ENCODE measurements at places on chromosomes 16 and 17.
A peak's percentile ranks its signal among the peaks of the same experiment; 100 is the strongest.

DNA sequence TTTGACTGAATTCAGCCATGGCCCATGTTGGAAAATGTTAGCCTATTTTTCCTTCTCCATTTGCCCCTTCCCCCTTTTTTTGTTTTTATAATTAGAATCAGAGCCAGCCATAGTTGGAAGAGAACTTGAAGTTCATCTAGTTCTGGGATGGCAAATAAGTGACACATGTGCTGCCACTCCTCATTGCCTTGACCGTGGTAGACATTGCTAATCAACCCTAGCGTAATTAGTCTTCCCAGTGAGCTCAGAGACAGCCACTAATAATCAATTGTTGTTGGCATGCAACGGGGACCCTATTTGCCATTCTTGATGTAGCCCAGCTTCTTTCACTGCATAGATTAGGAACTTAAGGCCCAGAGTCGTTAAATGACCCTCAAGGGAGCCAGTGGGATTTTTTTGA, 16.6 kb downstream of the CMIP start:
- no peak for DNase-seq

- no peak for DNase-seq
Measured at GRCh38 chr17:40326832-40327199, 17.8 kb downstream of the RARA start.

DNA sequence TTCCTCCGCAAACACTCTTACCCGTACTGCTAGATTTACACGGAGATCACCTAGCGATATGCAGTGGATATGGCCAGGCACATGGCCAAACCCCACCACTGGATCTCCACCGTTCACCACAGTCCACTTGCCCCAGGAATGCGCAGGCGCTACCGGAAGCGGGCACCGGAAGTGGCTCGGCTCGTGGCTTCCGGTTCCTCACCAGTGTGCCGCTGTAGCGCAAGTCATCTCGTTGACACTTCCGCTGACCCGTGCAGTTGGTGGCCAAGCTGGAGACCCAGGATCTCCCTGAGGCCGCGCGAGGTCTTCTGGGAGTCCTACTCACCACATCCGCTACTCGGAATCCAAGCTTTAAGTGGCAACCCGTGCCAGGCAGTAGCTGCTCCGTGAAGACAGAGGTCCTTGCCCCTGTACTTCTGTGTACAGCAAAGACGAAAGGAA, 11.5 kb downstream of the ZNF597 start:
- peak; percentile 48 for DNase-seq

DNA sequence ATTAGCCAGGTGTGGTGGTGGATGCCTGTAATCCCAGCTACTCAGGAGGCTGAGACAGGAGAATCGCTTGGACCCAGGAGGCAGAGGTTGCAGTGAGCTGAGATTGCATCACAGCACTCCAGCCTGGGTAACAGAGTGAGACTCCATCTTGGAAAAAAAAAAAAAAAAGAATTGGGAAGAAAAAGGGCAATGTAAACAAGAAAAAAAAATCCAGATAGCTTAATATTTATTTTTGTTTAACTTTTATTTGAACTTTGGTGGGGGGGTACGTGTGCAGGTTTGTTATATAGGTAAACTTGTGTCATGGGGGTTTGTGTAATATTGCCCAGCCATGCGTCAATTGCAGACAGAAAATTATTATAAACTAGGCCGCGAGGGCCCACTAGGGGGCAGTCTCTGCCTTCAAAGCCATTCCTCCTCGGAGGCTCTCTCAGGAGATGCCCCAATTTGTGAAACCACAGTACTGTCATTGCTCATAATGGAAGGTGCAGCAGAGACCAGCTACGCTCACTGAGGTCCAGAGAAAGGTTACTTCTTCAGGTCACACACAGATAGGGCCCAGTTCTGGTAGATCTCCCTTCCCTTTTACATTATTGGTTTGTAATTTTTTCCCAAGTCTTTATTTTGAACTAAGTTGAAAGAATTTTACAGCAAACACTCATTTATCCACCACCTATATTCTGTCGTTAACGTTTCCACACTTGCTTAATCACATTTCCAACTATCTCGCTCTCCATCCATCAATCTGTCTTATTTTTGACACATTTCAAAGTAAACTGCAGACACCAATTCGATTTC, 206.2 kb downstream of the PRKCB start:
- peak; percentile 63 for DNase-seq

- no peak for DNase-seq
Measured at GRCh38 chr16:84410361-84411138, 42.2 kb downstream of the ATP2C2 start.

DNA sequence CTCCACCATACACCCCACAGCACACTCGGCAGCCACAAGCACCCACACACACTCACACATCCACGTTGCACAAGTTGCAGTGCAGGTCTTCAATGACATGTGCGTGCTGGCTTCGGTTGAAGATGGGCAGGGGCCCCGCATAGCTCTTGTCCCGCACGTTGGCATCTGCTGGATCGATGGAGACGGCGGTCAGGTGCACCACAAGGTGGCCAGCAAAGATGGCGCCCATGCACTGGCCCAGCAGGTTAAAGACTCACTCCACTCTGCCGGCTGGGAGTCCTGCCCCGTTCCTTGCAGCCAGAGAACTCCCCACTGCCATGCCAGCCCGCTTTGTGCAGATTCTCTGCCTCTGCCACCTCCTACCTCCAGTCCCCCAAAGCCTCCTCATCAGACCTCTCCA, 7.6 kb upstream of the TPPP3 start:
- DNase-seq = no peak

DNA sequence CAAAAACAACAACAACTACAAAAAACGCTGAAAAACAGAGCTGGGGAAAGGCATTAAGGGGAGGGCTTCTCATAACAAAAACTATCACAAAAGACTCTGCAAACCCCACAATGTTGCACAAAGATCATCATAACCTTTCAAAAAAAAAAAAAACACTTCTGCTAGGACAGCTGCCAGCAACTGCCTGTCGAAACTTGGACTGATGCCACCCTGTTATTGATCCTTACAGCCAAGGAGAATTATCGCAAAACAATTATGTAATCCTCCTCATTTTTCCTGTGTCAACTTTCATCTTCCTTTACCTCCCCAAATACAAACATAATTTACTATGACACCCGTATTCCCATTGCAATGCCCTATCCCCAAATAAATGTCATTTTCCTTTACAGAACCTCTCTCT, 9.3 kb downstream of the CCDC40 start:
- no peak for DNase-seq

Measured in kidney tubule cell (primary cell).